ENCODE measurements at places on chromosomes 2 and 18. TPM values are rescaled to one million over a fixed set of nuclear protein-coding genes. Genes with fewer than 3 reads are reported as not detected.

DNA sequence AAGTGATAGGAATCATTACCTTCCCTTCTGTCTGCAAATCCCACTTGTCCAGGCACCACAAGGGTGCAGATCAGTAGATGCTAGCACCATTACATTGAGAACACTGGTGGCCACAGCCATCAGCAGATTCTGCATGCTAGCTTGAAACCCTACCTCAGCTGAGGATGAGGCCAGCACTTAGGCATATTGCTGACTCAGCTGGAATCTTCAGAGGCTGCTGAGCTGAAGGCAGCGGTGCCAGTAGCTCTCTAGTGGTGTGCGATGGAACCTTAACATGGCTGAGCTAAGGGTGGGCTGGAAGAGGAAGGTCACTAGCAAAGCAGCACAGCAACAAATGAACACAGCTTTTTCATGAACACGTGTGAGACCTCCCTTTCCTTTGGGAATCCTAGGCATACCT, 19.0 kb upstream of the CPO start:
- no peak for DNase-seq

GRCh38 chr2:198408171-198408570, 603.8 kb downstream of the PLCL1 start:
- DNase-seq = no peak

DNA sequence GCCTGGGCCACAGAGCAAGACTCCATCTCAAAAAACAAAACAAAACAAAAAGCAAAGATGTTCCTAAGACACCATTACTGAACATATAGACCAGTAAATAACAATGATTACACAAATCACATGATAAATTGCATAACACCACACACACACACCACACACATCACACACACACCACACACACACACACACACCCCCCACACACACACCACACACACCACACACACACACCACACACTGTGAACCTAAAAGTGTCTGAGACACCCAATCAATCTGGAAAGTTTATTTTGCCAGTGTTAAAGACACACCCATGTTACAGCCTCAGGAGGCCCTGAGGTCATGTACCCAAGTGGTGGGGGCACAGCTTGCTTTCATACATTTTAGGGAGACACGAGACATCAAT, 62.6 kb upstream of the ASAP2 start:
- no peak for DNase-seq

The ACYP2 gene
- 20.7 TPM for polyA plus RNA-seq

The GPN1 gene
- 57.3 TPM for polyA plus RNA-seq

The CD207 gene
- not detected for polyA plus RNA-seq

All from renal pelvis (tissue), 12 donors.